ENCODE measurements at places on chromosomes 2 and 18. TPM values are rescaled to one million over a fixed set of nuclear protein-coding genes. Genes with fewer than 3 reads are reported as not detected.

Gene EDAR
- not detected for total RNA-seq

Gene GPD2
- 14.0 TPM for total RNA-seq

Gene CYP27A1
- total RNA-seq = 47.3 TPM

Gene ABCG8
- total RNA-seq = 0.07 TPM

Gene NGEF
- total RNA-seq = 51.1 TPM

Gene RUFY4
- 0.14 TPM for total RNA-seq

Gene MROH2A
- total RNA-seq = not detected

Gene VAMP5
- total RNA-seq = 63.9 TPM

Gene CREB1
- total RNA-seq = 30.4 TPM

Gene ACP1
- 172 TPM for total RNA-seq

Gene SYT4
- not detected for total RNA-seq

Gene UGT1A5
- total RNA-seq = not detected

Gene REG3A
- total RNA-seq = 0.65 TPM

Gene ACVR1C
- 0.42 TPM for total RNA-seq

Gene IWS1
- total RNA-seq = 17.8 TPM

Gene ABCB11
- total RNA-seq = 0.31 TPM

Gene DIS3L2
- total RNA-seq = 32.0 TPM

Gene SPP2
- total RNA-seq = not detected

Gene TMEM169
- 0.47 TPM for total RNA-seq

Gene RMC1
- total RNA-seq = 26.4 TPM

Gene CGREF1
- 4.7 TPM for total RNA-seq

Gene TMEM178A
- 4.5 TPM for total RNA-seq

Gene HAT1
- 37.8 TPM for total RNA-seq

Gene SMYD1
- total RNA-seq = not detected

All from adrenal gland (tissue), 19 donors.